ENCODE measurements at places on chromosomes 4 and X.

- no peak for DNase-seq
Measured at GRCh38 chr4:41533680-41534079, 4.3 kb upstream of the LIMCH1 start.

DNA sequence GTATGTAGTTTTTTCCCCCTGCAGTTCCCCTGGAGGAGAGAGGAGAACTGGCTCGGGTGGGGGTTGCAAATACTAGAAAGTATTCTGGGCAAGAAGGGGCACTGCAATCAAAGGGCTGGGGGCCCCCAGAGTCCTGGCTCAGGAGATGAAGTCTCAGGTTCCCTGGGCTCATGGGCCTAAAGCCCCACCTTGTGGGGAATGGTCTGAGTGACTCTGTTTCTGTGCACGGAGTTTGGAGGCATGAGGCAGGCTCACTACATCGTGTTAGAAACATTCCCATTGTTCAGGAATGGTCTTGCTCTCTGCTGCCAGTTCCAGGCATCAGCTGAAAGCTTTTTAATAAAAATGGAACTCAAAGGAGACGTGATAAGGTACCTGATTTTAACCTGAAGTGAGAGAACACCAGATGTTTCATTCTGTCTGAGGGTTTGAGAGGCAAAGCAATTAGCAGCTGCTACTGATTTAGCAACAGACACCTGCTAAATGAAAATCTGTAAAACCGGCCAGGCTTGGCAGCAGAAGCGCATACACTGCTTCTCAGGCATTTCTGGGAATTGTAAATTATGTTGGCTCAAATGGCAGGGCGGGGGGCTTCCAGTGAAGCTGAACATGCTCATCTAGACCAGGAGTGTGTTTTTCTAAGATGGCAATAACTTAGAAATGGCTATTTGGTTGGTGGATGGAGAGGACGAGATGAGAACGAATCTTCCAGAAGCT is 122.7 kb downstream of the TMEM164 start:
- DNase-seq = no peak

GRCh38 chrX:118675966-118676349 is 51.4 kb upstream of the IL13RA1 start:
- no peak for DNase-seq

GRCh38 chrX:33725535-33726210 is 406.4 kb downstream of the FAM47A start:
- no peak for DNase-seq

GRCh38 chr4:8537041-8537461 is 43.1 kb upstream of the GPR78 start:
- DNase-seq = peak; percentile 87

- DNase-seq = no peak
Measured at GRCh38 chrX:18654875-18655836, 16.8 kb downstream of the RS1 start.

GRCh38 chrX:129955682-129956081 is 26.8 kb upstream of the BCORL1 start:
- DNase-seq = no peak

DNA sequence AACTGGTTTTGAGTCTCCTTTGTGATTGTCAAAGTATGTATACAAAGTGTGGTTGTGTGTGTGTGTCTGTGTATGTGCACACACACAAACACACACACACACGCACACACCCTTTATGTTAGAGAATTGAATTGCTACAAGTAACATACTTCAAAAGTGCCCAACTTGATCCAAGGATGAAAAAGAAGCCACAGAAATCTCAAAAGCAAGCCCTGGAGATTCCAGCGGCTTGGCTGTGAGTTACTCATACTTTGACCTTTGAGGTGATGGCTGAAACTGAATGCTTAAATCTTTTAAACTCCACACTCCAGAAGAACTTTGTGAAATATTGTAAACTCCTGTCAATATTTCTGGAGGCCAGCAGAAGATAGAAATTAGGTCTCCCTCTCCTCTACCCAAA is 168.4 kb upstream of the NRK start:
- no peak for DNase-seq

DNA sequence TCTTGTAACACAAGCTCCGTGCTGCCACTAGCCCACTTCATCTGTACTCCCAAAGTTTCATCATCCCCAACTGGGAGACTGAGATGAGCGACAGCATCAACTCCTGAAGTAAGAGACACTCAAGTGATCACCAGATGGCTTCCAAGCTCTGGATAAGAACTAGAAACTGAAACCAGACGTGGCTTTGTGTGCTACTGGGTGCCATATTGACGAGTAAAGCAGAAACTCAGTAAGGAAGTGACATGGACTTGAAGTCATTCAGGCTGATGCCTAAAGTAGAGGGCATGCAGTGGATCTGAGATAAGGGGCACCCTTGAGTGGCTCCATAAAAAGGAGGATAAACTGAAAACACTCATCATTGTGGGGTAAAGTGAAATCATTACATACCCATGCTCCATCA is 72.4 kb downstream of the PCYT1B start:
- no peak for DNase-seq

DNA sequence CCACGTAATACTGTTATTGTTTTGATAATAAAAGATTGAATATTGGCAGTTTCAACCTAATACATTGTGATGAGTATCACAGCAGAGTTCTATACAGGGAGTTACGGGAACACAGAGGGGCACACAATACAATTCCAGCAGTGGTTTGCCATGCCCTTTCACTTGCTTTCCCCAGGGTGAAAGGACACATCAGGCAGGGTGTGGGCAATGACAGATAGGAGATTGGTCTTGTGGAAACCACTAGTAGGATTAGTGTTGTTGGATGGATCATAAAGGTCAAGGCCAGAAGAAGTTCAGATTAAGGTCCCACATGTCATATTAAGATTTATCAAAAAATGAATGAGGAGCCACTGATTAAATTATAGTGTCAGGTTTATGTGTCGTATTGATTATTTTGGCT is 8.1 kb downstream of the HSD17B11 start:
- no peak for DNase-seq

Measured in hepatic stellate cell (primary cell).